Bone marrow (tissue), 2 donors: ENCODE measurements at places on chromosomes 6 and 20.

GRCh38 chr20:53332022-53332837 lies 261.4 kb downstream of the ZNF217 start:
- DNase-seq = no peak

- no peak for DNase-seq
Observed at GRCh38 chr20:25320035-25320800, 70.4 kb downstream of the ABHD12 start.

GRCh38 chr6:31970604-31971271 lies 1.2 kb downstream of the DXO start:
- no peak for DNase-seq

GRCh38 chr20:38844963-38845362 lies 39.5 kb downstream of the PPP1R16B start:
- DNase-seq = no peak

DNA sequence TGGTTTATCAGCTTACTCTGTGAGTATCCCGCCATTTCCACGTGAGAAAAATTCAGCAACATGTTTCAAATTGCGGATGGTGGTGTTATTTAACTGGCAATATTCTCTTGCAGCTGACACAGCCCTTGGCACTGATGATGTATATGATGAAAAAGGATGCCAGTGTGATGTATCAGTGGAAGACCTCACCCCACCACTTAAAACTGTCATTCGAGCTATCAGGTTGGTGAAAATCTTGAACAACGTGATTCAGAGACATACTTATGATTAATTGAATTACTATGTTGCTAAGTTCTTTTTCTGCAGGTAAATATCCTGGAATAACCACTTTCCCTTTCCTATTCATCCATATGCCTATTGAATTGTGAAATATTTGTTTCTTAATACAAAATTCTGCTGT lies 55.7 kb downstream of the KHDC1L start:
- DNase-seq = no peak

- DNase-seq = no peak
Observed at GRCh38 chr20:37781626-37782025, 87.8 kb downstream of the CTNNBL1 start.

GRCh38 chr6:50780382-50780781 lies 38.3 kb upstream of the TFAP2B start:
- DNase-seq = no peak

DNA sequence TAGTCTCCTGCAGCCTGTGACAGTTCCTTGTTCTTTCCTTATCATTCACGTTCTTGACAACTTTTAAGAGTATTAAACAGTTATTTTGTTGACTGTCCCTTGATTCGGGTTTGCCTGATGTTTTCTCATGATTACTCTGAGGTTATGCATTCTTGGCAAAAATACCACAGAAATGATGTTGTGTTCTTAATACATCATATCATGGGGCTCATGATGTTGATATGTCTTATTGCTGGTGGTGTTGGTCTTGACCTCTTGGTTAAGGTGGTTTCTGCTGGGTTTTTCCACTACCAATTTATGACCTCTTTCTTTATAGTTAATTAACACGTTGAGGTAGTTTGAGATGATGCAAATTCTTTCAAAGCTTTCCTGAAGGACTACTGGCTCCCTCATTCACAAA lies 59.1 kb downstream of the ZHX3 start:
- DNase-seq = no peak

GRCh38 chr6:27059621-27060425 lies 187.7 kb upstream of the PRSS16 start:
- no peak for DNase-seq

GRCh38 chr6:14079433-14079832 lies 38.1 kb upstream of the CD83 start:
- DNase-seq = no peak

- peak; percentile 22 for DNase-seq
Observed at GRCh38 chr6:119308048-119308570, 41.5 kb downstream of the MAN1A1 start.

GRCh38 chr6:34746104-34746846 lies 11.0 kb upstream of the SNRPC start:
- no peak for DNase-seq

GRCh38 chr6:69705954-69706353 lies 90.9 kb downstream of the LMBRD1 start:
- no peak for DNase-seq

- no peak for DNase-seq
Observed at GRCh38 chr20:49505518-49505917, 23.1 kb upstream of the KCNB1 start.

GRCh38 chr6:43682724-43683429 lies 4.7 kb downstream of the MRPS18A start:
- DNase-seq = no peak

DNA sequence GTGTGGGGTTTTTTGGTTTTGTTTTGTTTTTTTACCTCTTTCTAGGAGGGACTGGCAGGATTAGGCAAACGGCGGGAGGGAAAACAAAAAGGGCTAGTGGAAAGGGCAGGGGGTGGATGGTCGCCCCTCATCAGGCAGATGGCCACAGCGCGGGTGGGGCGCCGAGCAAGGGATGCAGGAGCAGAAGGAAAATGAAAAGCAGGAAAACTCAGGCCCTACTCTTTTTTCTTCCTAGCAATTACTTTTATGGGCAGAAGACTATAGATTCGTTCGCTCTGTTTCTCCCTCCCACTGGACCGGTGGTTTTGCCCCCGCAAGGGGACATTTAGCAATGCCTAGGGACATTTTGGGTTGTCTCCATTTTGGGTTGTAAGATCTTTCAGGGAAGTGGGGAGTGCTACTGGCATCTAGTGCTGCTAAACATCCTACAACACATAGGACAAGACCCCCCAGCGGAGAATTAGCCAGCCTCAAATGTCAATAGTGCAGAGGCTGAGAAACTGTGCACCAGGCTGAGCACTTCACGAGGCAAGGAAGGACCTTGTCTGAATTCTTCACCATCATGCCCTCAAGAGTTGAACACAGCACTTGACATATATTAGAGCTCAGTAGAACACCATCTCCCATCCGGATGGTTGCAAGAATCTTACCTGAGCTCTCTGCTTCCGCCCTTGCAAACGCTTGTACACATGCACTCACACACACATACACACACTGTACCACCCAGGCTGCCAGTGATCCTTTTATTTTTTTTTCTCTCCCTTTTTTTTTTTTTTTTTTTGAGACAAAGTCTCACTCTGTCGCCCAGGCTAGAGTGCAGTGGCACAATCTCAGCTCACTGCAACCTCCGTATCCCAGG lies 4.8 kb upstream of the ZMYND8 start:
- DNase-seq = no peak

- DNase-seq = no peak
Observed at GRCh38 chr6:135418040-135418760, 79.3 kb downstream of the AHI1 start.

- DNase-seq = no peak
Observed at GRCh38 chr6:112470376-112470775, 123.2 kb downstream of the RFPL4B start.

DNA sequence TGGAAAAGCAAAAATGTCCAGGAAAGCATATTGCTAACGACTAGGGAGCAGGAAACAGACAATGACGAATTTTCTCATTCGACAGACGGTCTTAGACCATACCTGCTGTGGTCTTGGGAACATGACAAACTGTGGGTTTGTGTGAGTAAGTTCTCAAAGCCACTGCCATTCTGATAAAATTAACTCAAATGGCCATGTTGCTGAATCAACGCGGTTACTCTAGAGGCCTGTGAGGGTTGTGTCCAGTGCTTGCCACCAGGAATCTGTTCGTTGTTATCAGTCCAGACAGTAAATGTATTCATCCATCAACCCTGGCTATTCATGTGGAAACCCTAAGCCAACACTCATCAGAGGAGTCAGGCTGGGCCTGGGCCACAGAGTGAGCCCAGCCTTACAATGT lies 124.3 kb downstream of the MYLK4 start:
- no peak for DNase-seq

DNA sequence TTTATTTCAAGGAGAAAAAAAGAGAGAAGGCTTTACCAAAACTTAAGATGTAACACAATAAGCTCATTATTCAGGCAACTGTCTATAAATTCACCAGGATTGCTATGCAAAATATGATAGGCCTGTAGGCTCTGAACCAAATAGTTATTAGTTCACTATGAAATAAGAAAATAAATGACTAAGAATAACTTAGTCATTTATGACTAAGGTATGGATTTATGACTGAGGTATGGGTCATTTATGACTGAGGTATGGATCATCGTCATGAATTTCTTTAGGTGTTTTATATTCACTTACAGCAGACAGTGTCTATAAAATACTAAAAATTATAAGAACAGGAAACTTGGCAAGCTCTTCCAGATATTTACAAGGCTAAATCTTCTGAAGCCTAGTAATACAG lies 52.1 kb upstream of the SNX9 start:
- no peak for DNase-seq

DNA sequence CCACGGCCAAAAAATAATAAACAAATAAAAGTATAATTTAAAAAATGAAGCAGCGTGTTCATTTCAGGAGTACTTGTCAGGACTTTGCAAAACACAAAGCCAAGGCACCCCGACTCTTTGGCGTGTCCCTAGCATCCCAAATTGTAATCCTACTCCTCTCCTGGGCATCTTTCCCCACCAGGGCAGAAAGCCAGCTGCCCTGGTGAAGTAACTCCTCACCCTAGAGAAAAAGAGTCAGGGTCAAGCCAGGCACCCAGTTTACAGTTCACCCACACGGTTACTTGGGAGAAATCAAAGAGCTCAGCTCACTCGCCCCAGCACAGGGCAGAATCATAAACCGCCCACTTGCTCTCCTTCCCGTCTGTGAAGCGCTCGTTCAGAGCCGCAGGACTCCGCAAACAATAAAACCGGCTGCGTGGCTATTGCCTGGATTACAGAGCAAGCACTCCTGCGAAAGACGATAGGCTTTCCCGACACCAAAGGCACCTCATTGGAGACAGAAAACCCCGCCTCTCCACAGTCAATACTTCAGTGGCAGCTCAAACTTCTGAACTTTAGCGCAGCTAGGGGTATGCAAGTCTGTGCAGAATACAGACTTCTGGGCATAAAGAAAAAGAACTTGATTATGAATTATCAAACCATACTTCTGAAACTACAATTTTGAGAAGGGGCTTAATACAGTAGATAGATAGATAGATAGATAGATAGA lies 73.0 kb upstream of the NHSL1 start:
- DNase-seq = no peak

- no peak for DNase-seq
Observed at GRCh38 chr6:123529058-123529457, 107.7 kb downstream of the TRDN start.

- DNase-seq = no peak
Observed at GRCh38 chr6:130583268-130583667, 217.5 kb downstream of the TMEM200A start.

GRCh38 chr6:158847786-158848185 lies 28.6 kb upstream of the EZR start:
- no peak for DNase-seq

- no peak for DNase-seq
Observed at GRCh38 chr6:144447472-144447871, 162.3 kb downstream of the UTRN start.

GRCh38 chr20:31760519-31761240 lies 21.6 kb downstream of the TPX2 start:
- no peak for DNase-seq

GRCh38 chr6:16397623-16398022 lies 159.2 kb downstream of the GMPR start:
- DNase-seq = no peak

DNA sequence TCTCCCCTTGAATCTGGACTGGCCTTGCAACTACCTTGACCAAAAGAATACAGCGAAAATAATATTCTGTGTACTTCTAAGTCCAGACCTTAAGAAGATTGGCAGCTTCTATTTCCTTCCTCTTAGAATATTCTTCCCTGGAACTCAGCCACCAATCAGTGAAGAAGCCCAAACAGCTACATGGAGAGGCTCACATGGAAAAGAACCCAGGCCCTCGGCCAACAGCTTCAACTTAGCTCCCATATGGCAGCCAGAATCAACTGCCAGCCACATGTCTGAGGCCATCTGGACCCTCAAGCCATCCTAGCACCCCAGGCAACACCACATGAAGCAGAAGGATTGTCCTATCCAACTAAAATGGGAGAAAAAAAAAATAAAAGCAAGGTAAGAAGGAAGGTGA lies 178.8 kb downstream of the IBTK start:
- DNase-seq = no peak

- DNase-seq = no peak
Observed at GRCh38 chr20:8148501-8148900, 16.4 kb downstream of the PLCB1 start.

GRCh38 chr20:48667481-48667880 lies 160.3 kb downstream of the PREX1 start:
- DNase-seq = no peak

DNA sequence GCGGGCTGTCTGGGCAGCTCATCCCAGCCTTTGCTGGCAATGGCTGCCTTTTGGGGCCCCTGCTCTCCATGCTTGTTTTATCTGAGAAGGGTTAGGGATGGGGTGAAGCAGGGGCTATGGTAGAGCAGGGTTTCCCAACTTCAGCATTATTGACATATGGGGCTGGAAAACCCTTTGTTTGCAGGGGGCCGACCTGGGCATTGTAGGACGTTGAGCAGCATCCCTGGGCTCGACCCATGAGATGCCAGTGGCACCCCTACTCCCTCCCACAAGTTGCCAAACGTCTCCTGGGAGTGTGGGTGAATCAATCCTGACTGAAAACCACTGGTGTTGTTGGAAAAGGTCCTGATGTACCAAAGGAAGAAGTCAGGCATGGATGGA lies 56.9 kb downstream of the KCNK5 start:
- DNase-seq = no peak

DNA sequence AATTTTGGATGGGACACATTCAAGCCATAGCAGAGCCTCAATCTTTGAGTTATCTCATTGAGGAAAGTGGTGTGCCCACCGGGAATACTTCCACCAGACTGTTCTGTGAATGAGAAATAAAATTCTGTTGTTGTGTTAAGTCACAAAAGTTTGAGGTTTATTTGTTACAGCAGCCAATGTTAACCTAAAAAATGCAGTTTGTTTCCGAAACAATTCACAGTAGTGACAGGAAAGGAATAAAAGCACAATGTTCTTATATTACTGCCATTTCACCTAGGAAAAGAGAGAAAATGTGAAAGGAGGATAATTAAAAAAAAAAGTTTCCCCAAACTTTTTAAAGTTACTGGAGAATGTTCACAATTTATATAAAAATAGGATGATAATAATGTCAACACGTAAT lies 344.6 kb downstream of the CD83 start:
- DNase-seq = no peak

DNA sequence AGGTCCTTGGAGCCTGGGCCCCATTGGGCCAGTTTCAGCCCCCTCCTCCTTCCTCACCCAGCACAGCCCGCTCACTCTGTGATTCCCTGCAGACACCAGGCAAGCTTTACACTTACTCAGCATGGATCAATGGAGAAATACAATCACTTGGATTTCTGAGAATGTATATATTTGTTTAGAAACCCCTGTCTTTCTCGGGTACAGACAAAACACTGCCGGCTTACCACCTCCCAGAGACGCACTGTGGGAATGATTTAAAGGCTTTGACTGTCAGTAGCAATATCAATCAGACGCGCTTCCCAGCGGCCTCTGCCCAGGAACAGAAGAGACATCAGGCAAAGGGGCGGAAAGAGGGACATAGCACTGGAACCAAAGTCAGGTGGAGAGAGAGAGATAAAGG lies 186.5 kb downstream of the MAFB start:
- DNase-seq = no peak

GRCh38 chr6:157068691-157069324 lies 254.5 kb downstream of the TMEM242 start:
- no peak for DNase-seq
